ENCODE measurements at places on chromosomes 7 and 10.

DNA sequence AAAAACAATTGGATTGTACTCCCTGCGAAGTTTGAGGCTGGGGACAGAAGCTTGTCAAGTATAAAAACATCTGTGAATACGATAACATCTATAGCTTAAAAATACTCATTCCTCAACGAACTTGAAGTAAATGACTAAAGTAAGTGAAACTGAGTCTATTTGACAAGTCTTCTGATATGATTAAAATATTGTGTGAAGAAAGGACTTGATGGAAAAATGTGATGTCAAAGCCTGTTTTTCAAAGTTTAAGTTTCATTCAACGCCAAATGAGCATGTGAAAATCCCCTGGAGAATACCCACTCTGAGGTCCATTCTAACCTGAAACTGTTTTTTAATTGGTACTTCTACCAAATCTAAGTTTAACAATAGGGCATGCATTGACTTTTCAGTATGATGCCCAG, 122.3 kb upstream of the MDFIC start:
- DNase-seq = no peak

GRCh38 chr7:1704811-1705738, 35.0 kb downstream of the ELFN1 start:
- no peak for DNase-seq

DNA sequence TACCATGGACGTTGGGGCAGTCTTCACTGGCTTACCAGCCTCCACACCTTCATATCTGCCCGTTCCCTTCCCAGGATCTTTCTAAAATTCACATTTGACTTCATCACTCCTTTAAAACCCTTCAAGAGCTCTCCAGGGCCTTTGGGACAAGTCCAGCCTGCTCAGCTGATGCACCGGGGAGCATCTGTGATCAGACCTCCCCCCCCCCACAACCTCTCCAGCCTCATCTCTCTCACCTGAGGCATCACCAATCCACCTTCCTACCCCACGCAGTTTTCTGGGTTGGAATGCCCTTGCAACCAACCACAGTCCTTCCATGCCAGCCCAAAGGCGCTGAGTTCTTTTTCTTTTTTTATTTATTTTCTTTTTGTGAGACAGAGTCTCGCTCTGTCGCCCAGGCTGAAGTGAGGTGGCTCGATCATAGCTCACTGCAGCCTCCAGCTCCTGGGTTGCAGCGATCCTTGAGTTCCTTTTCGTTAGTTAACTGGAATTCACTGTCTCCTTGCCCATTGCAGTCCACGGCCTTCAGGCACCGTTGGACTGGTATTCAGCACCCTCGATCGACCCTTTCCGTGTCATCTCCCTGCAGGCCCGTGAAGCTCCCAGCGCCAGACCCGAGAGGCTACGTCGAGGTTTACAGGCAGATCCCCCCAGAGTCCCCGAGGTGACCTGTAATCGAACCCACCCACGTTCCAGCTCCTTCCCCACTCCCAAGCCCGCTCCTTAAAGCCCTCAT, 654 bp downstream of the ALKBH4 start:
- no peak for DNase-seq

- no peak for DNase-seq
Observed at GRCh38 chr10:63346015-63346441, 119.7 kb downstream of the JMJD1C start.

GRCh38 chr7:146736446-146737190, 620.0 kb downstream of the CNTNAP2 start:
- DNase-seq = no peak

GRCh38 chr7:108360058-108360800, 96.0 kb downstream of the NRCAM start:
- DNase-seq = no peak

GRCh38 chr10:88881922-88882645, 2.0 kb downstream of the STAMBPL1 start:
- no peak for DNase-seq

GRCh38 chr7:47956220-47956619, 8.0 kb upstream of the PKD1L1 start:
- no peak for DNase-seq

GRCh38 chr7:82906502-82906901, 256.2 kb downstream of the PCLO start:
- no peak for DNase-seq

GRCh38 chr7:139094596-139094995, 14.9 kb downstream of the ZC3HAV1 start:
- no peak for DNase-seq

- no peak for DNase-seq
Observed at GRCh38 chr10:90856964-90857634, 740 bp downstream of the HTR7 start.

GRCh38 chr7:108261560-108262255, 131.5 kb upstream of the LAMB4 start:
- no peak for DNase-seq

DNA sequence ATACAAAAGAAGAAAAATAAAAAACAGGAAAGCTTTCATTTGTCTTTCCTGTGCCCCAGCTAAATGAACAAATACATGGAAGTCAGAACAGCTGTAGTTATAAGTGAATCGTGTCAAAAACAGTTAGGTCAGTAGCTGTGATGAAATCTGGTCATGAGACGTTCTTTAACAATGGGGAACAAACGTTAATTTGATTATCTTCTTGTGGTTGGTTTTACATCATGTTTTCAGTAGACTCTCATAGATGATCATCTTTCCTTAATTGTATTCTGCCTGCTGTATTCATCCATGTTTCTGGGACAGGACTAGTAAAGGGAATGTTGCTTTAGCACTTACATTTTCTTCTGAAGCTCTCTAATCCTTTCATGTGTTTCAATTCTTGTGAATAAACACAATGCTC, 97.0 kb downstream of the PCLO start:
- no peak for DNase-seq

DNA sequence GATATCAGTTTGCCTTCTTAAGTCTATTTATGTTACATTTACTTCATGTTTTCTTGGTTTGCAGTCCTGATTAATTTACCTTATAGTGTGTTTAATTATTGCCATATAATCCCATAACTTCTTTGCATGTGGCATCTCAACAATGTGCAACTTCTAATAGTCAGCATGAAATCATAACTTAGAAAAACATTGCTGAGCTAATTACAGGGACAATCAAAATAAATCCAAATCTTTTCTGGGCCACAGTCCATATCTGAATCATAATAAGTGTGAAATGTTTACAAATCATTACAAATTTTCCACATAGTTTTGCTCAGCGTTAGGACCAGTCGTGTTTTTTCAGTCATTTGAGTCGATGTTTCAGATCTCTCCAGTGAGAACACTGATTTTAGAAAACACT, 29.1 kb upstream of the CABCOCO1 start:
- no peak for DNase-seq

GRCh38 chr10:11144626-11145494, 127.2 kb downstream of the CELF2 start:
- DNase-seq = no peak

DNA sequence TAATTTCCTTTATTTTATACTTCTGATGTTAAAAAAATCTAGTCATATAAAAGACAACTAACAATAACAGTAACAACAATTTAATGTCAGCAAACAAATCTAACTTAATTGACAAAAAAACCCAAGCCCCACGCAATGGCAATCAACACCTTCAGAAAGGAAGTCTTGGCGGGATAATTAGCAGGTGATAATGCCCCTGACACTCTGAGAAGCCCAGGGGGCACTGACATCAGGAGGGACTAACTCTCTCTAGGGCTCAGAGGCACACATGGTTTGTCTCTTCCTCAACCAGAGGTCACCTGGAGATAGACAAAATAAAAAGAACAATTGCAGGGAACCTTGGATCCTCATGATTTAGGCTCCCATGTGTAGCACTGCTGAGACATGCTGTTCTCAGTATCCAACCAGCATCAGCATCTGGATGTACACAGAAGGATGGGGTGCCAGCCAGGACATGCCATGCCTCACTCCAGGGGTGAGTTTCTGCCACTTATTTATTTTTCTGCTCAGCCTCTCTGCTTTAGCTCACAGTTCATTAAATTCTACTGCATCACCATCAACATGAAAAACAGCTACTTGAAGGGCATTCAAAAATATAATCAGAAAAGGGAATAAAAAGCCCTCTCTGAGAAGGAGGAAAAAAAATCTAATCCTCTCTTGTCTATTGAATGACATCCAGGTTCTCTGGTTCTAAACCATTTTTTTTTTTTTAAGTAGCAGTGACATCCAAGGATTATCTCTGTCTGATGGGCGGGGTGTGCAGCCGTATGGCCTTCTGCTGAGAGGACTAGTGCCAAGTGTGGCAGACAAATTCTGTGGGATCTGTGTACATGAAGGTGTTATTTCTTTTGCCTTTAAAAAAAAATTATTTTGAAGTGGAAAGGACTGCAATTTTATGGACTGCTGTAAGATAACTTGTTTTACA, 96.3 kb downstream of the ATXN7L1 start:
- DNase-seq = no peak

DNA sequence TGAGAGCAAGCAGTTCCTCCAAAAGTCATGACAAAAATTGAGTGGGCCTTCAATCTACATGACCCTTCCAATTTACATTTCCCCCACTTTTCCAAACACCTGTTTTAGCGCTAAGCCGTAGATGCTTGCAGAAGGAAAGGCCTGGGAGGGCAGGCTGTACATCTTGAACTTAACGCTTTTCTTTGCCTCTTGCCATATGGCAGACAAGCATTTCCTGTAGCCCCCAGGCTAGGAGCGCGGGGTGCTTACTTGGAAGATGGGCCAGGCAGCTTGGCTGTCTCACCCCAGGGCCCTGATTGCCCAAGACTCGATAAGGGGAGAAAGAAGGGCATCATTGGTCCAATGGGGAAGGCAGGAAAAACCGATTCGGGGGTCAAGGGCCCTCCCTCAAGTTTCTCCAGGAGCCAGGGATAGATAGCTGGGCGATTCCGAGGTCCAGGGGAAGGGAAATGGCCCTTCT, 1.8 kb downstream of the HOXA10 start:
- DNase-seq = no peak

GRCh38 chr10:51666456-51666855, 32.9 kb downstream of the CSTF2T start:
- no peak for DNase-seq

DNA sequence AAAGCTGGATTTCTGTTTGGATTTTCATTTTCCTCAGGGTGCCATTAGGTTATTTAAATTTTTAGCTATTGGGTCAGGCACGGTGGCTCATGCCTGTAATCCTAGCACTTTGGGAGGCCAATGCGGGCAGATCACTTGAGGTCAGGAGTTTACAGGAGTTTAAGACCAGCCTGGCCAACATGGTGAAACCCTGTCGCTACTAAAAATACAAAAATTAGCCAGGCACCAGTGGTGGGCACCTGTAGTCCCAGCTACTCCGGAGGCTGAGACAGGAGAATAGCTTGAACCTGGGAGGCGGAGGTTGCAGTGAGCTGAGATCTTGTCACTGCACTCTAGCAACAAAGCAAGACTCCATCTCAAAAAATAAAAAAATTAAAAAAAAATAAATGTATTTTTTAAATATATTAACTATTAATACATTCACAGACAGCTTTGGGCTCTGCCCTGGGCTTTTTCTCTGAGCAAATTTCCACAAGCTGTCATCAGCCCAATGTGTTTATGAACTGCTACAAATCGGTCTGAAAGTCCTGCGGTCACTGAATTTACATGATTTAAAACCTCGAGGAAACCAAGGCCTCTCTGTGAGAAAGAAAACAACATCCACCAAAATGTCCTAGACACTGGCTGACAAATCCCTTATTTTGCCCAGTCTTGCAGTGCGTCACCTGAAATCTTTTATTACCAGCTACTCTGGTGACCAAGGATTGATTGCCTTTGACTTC, 19.2 kb upstream of the PLEKHS1 start:
- no peak for DNase-seq

DNA sequence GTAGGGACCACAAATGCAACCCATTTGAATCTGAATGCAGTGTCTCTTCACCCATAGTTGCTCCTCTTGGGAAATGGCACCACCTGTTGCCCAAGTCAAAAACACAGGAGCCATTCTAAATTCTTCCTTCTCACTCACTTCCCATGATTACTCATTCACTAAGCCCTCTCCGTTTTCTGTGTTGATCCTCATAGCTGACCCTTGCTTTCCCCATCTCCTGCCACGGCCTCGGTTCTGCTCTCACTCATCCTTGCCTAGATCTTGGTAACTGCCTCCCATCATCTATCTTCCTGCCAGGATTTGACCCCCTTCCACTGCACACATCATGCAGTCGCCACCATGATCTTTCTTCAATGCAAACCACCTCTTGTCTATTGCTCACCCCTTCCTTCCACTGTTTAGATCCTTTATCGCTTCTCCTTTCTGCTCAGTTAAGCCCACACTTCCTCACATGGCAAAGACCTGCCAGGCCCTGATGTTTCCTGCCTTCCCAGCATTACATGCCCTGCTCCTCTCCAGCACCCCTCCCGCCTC, 19.0 kb upstream of the CPN1 start:
- no peak for DNase-seq

DNA sequence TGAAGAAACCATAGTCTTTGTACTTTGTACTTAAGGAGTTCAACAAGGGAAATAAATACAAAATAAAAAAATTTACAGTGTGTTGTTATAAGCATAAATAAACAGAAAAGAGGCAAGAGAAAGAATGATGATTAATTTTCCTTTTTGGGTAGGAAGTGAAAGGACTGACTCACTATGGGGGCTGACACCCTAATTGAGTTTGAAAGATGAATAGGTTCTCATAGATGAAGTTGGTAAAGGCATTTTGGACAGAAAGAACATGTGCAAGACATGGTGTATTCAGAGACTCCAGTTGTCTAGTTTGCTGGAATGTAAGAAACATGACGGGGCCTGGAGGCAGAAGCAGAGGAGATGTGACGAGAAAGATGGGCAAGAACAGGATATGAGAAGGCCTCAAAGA, 83.7 kb downstream of the VPS50 start:
- DNase-seq = no peak

DNA sequence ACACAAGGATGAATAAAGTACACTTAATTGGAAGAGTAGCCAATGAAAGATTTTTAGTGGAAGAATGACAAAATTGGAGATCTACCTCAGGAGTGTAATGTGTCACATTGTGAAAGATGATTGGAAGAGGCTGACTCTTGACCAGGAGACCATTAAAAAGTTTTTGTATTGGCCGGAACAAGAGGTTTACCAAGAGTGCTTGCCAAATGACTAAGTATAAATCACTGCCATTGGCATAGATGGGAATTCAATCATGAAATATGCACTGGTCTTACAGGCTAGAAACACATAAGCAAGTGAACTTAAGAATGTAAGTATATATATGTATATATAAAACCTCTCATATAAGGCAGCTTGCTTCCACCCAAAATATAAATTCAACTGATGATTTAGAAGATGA, 58.7 kb upstream of the TFEC start:
- DNase-seq = no peak

DNA sequence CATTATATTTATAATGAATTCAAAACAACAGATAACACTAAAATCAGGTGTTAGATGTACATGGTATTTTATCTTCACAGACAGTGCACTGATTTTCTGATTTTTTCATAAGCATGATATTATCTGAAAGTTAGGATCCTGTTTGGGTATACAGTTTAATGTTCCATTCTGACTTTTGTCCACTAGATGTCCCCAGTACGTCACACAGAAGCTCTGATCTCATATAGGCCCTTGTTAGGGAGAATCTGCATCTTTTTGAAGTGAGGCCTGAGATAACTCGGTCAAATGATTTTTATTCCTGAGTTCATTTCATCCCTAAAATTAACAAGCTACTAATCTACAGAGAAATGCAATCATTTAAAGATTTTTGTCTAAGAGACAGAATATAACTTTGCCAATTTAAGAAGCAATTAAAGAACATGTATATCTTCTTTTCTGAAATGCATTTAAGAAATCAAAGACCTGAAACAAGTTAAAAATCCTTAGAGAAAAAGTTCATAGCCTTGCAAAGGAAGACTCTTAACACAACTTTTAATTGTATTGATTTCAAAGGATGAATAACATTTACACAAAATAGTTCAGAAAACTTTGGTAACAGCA, 72.0 kb upstream of the TES start:
- DNase-seq = no peak

- no peak for DNase-seq
Observed at GRCh38 chr7:129886167-129886817, 66.5 kb downstream of the UBE2H start.

All from stimulated activated CD8-positive, alpha-beta memory T cell treated with anti-CD3 and anti-CD28 coated beads, Interleukin-7, amount 100 ng/mL, for 1 hour (primary cell).